ENCODE measurements at places on chromosomes 6 and 20.

DNA sequence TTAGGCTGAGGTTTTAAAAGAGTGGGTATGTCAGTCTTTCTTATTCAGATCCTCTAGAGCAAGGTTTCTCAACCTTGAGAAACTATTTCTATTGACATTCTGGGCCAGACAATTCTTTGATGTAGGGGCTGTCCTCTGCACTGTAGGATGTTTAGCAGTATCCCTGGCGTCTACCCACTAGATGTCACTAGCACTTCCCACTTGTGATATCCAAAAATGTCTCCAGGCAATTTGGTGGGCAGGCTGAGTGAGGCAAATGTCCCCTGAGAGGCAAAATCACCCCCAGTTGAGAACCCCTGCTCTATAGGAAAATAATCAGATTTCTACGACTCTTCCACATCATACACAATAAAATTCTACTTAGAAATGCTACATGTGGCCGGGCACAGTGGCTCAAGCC, 7.7 kb upstream of the ZKSCAN8 start:
- no peak for DNase-seq

GRCh38 chr6:152698692-152699091, 995 bp downstream of the MYCT1 start:
- DNase-seq = no peak

DNA sequence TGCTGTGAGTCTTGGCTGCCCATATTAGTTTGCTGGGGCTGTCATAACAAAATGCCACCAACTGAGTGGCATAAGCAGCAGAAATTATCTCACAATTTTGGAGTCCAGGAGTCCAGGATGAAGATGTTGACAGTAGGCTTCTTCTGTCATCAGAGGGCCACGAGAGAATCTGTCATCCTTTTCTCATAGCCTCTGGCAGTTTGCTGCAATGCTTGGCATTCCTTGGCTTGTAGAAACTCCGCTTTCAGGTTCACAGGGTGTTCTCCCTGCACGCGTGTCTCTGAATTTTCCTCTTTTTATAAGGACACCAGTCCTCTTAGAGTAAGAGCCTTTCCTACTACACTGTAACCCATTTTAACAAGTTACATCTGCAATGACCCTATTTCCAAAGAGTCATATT, 838.4 kb downstream of the TFAP2A start:
- DNase-seq = no peak

- no peak for DNase-seq
Measured at GRCh38 chr6:6412700-6413099, 92.2 kb upstream of the F13A1 start.

- DNase-seq = no peak
Measured at GRCh38 chr20:1885940-1886693, 9.1 kb upstream of the SIRPA start.

DNA sequence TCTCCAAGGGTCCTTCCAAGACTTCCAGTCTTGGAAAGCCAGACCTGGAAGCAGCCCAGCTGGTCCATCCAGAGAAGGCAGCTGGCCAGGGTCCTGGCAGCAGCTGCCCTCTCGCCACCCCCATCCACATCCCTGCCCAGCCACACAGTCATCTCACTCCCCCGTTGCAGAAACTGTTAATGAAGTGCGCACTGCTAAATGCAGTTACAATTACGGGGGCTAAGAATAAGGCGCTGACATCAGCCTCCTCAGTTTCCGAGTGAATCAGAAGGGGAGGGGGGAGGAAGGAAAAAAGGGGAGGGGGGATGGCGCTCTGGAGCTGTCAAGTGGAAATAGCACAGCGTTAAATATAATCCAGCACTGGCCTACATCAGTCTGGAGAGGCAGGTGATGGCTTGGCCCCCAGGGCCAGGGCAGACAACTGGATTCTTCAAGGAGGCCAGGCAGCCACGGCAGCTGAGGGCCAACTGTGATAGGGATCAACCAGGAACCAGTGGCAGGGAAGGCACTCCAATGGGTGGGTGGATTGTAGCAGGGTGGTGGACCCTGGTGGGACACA, 6.9 kb downstream of the RIMS4 start:
- DNase-seq = no peak

DNA sequence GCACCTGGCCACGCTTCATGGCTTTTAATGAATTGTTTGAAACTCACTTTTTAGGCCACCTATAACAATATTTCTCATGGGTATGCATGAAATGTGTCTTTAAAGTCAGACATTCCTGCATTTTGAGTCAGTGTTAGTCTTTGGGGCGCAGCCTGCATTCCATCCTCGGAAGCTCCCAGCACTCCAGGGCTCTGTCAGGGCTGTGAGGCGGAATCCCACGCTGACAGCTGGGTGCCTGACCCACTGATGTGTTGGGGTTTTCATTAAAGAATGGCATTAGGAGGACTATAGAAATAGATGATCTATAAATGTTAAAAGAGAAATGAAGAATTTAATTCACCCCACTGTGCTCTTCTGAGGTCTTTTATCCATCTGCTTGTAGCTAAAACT, 16.2 kb upstream of the CLDN20 start:
- DNase-seq = no peak

DNA sequence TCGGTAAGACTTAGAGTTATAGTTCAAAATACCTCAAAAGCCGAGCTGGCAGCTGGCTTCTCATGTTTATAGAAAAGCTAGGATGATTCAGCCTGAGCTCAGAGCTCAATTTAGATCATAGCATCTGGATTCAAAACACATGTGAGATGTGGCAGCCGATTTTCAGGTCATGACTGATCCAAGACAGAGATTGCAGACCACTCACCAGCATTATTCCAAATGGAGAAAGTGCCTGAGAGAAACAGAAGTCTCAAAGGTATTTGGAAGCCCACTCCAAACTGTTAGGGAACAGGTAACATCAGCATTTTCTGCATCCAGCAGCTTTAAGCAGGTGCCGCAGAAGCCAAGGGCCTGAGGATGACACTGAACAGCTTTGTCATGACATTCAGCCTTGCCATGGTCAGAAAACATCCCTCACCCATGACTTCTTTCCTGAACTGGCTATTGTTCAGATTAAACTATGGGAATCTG, 102.2 kb downstream of the BACH2 start:
- DNase-seq = no peak

- no peak for DNase-seq
Measured at GRCh38 chr6:148538261-148539190, 195.9 kb downstream of the SASH1 start.

DNA sequence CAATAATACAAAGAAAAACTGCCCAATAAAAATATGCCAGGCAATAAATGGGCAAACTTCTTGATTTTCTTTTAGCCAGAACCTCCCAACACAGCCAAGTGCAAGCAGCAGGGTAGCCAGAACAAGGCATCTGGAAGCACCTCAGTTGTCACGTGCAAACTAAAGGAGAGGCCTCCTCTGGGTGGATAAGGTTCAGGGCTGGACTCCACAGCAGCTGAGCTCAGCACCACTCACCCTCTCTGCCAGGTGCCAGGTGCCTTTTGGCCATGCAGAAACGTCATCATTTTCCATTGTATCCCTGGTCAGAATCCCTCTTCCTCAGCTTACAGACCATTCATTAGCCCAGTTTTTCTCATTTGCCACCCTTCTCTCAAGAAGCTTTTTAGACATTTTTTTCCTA, 52.7 kb downstream of the SOD2 start:
- DNase-seq = no peak

DNA sequence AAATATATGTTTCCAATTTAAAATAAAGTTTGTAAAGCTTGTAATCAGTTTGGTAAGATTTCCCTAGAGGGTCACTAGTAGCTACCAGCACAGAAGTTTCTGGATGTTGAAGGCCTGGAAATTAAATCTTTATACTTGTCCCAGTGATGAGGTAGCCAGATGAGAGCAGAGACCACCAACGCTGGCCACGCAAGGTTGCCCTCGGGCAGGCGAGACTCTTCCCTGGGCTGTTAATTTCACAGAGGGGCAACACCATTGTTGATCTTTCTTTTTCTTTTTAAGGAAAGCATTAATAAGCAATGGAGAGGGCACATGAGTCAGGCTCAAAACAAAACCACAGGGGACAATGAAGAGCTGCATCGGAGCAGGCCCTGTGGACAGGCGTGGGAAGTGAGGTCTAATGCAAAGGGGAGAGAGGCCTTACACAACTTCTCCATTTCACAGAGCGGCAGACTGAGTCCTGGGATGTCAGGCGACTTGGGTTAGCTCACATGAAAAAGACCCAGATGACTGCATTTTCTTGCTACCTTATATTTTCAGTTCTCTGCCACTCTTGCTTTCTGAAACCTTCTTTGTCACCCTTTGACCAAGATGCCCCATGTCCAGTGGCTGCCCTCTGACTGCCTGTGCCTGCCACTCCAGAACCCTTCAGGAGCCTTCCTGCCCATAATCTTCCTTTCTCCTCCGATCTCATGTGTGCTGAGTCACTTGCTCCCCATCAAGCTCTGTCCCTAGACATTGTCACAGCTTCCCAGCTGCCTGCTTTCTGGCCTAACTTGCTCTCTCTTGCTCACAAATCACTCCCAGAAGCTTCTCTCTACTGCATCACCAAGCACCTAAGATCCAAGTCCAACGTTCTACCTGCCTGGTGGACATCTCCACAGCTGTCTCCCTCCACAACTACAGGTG, 107.7 kb upstream of the CDYL start:
- no peak for DNase-seq

DNA sequence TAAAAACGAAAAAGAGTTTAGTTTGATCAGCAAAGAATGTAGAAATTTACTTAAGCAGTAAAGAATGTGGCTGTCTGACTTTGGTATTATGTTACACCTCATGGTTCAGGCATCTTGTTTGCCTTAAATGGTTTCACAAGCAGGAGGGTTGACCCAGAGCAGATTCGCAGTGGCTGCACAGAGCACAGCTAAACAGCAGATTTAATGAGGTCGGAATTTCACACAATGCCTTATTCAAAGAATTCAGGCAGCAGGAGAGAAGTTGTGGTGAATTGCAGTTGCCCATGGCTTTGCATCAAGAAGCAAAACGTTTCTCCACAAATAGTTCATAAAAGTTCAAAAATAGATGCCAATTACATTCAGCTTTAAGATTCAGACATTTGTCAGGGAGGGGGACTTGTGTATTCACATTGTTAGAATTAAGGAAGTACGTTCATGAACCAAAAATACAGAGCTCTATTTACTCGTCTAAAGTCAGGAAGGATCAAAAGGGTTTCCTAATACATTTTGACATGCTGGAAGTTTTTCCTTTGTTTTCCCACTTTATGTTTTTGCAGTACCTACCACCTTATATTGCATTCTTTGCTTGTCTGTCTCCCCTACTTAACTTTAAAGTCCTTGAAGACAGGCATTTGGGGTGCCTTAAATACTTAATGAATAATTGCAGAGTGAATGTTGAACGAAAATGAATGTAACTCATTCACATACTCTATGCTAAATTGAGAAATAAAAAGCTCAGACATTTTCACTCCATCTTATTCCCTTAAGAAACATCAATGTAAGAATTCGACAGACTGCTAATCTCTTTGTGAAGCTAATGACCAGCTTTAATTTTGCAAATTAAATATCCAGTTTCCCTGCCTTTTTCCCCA, 1163.6 kb upstream of the CITED2 start:
- no peak for DNase-seq

GRCh38 chr6:105994591-105995390, 91.3 kb upstream of the PRDM1 start:
- DNase-seq = peak; percentile 24

- DNase-seq = no peak
Measured at GRCh38 chr6:91097364-91097763, 510.5 kb upstream of the MAP3K7 start.

GRCh38 chr6:27281105-27281539, 31.0 kb downstream of the POM121L2 start:
- DNase-seq = no peak

GRCh38 chr6:154267508-154268106, 89.0 kb downstream of the IPCEF1 start:
- DNase-seq = peak; percentile 26

DNA sequence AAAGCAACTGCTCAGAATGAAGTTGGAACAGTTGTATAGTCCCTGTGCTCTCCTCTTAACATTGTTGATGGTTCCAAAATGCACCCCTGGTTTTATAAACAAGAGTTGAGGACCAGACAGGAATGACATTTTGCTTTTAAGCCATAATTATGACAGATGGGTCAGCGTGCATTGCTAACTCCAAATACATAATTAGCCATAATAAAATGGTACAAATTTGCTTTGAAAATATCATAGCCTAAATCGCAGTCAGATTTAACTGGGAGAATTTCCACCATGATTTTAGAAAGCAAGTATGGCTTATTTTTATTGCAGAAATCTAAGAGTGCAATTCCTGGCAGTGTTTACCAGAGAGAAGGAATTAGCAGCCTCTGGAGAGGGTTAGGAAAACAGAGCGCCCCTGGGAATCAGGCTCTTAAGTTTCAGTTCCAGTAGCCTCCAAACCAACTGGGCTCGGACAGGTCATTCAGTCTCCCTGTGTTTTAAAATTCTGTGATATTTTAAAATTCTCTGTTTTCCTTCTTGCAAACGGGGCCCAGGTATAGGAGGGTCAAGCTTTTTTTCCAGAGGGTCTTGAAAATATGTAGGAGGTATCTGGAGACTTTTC, 302.3 kb downstream of the TBC1D7 start:
- no peak for DNase-seq

DNA sequence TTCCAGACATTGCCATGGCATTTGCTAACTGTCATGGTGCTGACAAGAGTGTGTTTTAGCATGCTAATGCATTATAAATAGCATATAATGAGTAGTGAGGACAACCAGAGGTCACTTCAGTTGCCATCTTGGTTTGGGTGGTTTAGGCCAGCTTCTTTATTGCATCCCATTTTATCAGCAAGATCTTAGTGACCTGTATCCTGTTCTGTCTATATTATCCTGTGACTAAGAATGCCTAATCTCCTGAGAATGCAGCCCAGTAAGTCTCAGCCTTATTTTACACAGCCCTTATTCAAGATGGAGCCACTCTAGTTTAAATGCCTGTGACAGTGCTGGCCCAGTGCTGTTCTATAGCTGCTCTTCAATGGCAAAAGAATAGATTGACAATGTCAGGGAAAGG, 781.0 kb upstream of the ADGRB3 start:
- DNase-seq = no peak

DNA sequence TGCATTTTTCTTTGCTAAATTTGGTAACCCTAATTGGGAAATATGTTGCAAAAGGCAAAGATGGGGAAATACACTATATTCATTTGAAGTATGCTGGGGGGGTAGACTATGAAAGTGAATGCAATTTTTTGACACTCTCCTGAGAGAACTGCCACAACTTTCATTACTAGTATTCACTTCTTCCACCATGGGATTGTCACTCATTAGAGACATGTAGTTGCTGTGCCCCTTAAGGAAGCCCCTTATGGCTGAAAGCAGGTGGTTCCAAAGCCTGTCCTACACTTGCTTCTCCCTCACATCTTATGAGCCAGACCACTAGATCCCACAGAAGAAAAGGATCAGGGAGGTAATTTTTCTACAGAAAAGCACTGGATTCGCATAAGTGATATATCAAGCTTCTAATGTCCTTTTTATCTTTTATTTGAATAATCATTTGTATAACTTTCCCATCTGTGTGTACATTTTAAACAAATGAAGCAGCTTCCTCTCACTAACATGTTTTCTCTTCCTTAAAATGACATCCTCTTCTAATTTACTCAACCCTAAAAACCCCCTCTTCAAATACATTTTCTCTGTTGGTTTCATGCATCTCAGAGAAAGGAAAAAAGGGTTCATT, 83.8 kb downstream of the GCLC start:
- DNase-seq = no peak

All from CD8-positive, alpha-beta memory T cell (primary cell).